ENCODE measurements at places on chromosomes 16 and 17.

- no peak for DNase-seq
Observed at GRCh38 chr17:1294157-1294717, 14.8 kb downstream of the TRARG1 start.

DNA sequence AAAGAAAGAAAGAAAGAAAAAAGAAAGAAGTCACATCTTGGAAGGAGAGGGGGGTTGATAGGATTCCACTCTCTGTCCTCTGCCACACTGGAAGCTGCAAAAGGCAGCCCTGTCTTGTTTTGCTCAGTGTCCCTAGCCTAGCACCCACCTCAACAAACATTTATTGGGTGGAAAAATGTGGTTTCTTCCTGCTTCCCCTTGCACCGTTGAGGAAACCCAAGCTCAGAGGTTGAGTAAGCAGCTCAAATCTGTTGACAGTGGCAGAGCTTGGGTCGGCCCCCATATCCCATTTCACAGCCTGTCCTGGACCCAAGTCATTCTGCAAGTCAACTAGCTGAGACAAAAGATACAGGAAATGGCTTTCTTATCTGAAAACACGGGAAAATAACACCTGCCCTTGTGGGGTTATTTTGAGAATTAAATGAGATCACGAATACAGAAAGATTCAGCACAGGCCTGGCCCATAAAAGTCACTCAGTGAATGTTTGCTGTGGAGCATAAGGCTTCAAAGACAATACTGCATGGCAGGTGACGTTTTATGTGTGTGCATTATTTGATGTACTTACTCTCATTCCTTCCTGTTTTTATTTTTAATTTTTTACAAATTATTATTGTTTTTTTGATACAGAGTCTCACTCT, 63.6 kb downstream of the SCNN1B start:
- peak; percentile 17 for DNase-seq

DNA sequence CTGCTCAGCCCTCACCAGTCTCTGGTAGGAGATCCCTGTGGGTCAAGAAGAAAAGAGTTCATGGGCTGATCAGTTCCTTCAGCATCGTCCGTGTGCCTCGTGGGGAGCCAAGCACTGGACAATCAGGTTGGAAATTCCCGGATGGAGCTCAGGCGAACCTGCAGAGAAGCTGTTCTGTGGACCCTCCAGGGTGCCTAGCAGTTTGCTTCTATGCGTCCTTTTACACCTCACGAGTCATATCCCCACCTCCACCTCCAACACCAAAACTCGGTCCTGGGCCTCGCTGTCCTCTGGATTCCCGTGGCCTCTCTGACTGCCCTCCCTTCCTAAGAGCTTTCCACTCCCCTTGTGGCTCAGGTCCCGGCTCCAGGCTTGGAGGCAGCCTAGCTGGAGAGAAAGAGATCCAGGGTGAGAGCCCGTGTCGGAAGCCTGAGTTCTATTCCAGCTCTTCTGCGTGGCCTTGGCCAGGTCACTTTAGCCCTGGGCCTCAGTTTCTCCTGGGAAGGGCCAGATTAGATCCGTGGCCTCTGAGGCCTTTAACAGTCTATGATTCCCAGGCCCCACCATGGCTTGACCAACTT, 26.2 kb upstream of the PIK3R6 start:
- DNase-seq = no peak

GRCh38 chr16:8866118-8866883, 2.5 kb downstream of the CARHSP1 start:
- no peak for DNase-seq

DNA sequence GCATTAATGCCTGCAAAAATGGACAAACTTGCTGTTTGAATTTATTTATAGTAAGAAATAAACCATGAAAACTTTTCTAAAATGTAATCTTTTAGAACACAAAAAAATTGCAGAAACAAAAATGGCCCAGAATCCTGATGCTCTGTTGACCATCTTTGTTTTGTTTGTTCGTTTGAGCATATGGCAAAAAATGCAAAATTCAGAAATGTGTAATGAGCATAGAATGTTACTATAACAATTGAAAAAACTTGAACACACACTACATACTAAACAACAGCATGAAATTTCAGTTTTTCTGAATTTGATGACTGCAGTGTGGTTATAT, 1.1 kb upstream of the KPNA2 start:
- DNase-seq = no peak

GRCh38 chr17:5500589-5501391, 14.4 kb downstream of the MIS12 start:
- DNase-seq = peak; percentile 83

DNA sequence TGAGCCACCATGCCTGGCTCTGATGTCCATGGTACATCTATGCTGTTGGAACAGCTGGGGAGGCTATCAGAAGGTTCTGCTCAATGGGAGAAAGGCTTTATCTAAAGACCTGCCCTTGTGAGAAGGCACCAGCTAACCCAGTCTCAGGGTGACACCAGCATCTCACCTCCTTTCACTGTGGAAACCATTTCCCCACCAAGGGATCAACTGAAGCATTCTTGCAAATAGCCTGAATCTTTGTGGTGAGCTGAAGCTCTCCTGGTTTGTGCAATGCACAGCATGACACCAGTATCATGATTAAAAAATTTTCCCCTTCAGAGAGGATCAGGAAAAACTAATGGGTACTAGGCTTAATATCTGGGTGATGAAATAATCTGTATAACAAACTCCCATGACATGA, 5.1 kb downstream of the CCL18 start:
- no peak for DNase-seq

- no peak for DNase-seq
Observed at GRCh38 chr16:90023078-90023447, 3.8 kb upstream of the DBNDD1 start.

DNA sequence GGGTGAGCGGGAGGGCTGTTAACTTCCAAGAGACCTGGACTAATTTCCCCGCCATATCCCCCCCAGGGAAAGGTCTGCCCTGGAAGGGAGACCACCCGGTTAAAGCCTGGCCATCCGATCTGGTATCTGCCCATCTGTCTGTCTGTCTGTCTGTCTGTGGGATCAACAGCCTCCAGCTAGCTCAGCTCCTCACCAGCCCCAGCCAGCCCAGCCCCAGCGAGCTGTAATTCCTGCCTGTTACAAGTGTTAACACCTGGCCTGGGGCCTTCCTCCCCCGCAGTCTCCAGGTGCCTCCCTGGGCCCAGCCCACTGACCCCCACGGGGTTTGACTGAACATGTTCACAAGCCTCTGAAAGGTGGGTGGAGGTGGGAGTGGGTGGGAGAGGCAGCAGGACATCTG, 4.0 kb downstream of the WNT3 start:
- DNase-seq = no peak

DNA sequence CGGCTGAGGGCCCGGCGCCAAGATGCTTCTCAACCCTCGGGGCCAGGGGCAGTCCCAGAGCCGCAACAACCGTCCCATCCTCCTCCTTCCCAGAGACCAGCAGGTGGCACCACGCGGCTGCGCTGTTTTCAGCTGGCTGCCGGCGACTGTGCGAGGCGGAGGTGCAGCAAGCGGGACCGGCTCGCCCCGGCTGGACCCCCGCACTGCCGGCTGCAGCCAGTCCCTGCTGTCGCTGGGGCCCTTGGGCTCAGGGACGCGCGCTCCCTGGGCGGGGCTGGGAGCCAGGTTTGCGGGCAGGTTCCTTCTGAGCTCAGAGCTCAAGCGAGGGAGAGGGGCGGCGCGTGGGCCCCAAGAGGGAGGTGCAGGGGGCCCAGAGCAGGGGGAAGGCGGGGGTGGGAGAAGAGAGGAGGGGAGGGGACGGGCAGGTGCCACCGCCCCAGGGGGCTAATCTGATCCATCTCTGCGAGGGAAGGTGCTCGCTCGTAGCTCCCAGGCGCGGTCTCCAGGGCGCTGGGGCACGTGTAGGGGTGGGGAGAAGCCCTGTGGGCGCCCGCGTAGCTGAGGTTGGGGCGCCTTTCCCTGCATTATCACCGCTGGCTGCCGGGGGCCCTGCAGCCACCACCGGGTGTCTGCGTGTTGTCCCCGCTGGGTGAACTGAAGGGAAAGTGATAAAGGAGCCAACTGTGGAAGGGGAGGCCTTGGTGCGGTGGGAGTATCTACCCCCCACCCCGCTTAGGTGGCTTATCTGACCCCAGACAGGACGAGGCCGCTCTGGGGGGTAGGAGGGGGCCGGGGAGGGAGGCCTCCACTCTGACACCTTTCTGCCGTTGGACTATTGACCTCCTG, 24.2 kb downstream of the STAT5A start:
- no peak for DNase-seq

DNA sequence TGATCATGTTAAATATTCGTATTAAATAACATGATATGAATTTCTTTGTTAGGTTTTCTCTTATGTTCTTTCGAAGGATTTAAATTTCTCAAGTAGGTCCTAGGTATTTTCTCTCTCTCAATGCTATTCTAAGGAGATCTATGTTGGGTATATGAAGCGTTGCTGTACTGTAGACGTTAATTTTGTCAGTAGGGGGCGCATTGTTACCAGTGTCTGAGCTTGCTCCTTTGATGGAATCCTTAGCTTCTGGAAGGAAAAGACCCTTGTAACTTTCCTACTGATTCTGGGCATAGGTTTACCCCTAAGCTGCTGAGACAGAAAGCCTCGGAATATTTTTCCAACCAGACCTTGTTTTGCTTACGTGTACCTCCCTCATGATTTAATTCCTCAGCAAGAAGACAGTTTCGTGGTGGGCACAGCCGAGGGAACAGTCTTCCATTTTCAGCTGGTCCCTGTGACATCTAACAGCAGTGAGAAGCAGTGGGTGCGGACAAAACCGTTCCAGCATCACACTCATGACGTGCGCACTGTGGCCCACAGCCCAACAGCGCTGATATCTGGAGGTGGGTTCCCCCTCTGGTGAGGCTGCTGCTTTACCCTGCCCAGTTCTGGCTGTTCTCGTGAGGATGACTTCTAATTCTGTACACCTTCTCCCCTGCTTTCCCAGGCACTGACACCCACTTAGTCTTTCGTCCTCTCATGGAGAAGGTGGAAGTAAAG, 17.9 kb downstream of the UTP4 start:
- peak; percentile 75 for DNase-seq

DNA sequence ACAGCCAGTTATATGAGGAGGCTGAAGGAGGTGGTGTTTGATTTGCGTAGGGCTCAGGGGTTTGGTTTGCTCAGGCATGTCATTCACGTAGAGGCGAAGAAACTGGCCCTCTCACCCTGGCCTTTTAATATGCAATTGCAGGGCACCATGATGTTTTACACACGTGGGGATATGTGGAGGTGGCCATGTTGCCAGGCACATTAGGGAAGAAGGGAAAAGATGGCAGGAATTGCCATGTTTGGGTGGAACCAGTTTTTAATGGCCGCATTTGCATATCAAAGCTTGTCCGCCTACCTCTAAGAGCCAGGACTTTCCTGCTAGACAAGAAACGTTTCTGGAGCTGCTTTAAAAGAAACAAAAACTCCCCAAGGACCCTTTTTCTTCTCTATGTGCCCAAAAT, 1483.7 kb upstream of the GOT2 start:
- no peak for DNase-seq

- peak; percentile 50 for DNase-seq
Observed at GRCh38 chr17:74427048-74427762, 4.7 kb upstream of the GPRC5C start.

GRCh38 chr16:48365601-48366164, 19.5 kb downstream of the SIAH1 start:
- peak; percentile 84 for DNase-seq

GRCh38 chr16:4087099-4087885, 28.9 kb downstream of the ADCY9 start:
- no peak for DNase-seq

DNA sequence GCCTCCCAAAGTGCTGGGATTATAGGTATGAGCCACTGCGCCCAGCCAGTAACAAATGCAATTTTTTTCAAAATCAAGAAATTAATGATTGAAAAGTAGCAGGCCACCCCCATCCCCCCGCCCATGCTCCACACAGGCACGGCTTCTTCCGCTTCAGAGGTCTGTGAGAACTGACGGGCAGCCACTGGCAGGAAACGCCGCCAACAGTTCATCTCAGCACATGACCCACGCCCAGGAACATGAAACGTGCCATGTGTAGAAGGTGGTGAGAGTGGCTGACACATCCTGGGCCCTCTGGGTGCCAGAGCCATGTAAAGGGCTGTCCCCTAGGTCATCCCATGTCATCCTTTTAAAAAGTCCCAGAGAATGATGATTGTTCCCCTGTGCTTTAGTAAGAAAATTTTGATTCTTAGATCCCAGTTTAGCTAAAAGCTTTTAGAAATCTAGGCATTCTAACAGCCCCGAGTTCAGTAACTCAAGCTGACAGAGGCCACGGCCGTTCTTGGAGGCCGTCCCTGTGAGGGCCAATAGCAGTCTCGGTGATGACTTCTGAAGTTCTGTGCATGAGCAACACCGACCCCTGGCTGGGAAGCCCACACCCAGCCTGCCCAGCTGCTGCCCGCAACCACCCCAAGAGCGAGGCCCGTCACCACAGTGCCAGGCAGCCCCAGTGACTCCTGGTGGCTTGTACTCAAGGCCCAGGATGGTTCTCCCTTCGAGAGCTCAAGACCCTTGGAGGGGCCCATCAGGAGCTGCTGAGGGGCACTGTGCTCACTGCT, 52.1 kb downstream of the KLHDC4 start:
- DNase-seq = no peak

DNA sequence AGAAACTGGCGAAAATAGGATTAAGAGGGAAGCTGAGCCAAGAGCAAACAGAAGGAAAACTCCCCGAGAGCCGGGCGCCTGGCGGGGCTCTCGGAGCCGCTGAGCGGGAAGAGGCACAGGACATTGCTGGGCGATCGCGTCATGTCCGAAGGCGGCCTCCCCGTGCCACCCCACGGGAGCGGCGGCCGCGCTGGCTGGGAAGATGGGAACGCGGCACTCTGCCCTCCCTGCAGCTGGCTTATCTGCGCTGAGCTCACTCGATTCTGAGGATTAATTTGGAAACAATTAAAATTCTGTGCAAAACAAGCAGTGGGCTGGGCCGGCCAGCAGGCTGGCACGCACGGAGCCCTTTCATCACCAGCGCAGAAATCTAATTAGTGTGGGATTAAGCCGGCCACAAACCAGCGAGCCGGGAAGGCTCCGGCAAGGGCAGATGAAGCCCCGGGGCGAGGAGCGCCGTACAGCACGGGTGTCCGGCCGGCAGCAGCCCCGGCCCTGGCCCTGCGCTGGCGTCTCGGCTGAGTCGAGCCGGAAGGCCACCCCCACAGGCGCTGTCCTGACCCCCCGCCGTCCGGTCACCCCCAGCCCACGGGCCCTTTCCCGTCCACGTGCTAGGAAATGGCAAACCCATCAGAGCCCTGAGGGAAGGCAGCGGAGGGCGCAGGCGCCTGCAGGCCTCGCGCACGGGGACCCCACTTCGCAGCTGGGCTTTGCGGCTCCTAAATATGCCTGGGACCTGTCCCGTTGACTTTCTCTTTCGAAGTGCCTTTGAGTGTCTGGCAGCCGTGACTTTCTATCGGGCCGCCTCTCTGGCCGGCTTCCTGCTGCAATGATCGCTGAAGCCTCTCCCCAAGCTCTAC, 37.9 kb downstream of the SOX8 start:
- peak; percentile 78 for DNase-seq

GRCh38 chr17:34248511-34249024, 6.5 kb upstream of the CCL2 start:
- peak; percentile 81 for DNase-seq

DNA sequence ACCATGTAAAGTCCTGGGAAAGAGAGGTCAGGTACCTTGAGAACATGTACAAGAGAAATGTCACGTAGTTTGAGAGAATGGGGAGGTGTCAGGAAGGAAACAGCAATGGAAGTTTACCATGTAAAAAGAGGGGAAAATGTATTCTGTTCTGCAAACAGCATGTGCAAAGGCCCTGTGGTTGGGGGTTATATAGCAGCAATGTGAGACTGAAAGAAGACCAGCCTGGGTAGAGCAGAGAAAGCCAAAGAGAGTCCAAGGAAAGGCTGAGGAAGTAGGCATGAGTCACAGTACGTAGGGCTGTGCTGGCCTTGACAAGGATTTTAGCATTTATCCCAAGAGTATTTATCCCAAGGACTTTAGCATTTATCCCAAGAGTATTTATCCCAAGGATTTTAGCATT, 141.3 kb upstream of the CACNG3 start:
- DNase-seq = no peak
